Astrocyte of the spinal cord (primary cell): ENCODE measurements at places on chromosomes 13 and 19.

- DNase-seq, result no peak
These were observed 2.8 kb downstream of the ERCC1 start for GRCh38 chr19:45420871-45421270.

GRCh38 chr19:49057636-49058234 lies at the start of gene CGB7:
CGB7 (minus strand) TSS chr19:49057749; CDS start chr19:49055375, 2,374 bp downstream.
- DNase-seq, result peak; percentile 59

DNA sequence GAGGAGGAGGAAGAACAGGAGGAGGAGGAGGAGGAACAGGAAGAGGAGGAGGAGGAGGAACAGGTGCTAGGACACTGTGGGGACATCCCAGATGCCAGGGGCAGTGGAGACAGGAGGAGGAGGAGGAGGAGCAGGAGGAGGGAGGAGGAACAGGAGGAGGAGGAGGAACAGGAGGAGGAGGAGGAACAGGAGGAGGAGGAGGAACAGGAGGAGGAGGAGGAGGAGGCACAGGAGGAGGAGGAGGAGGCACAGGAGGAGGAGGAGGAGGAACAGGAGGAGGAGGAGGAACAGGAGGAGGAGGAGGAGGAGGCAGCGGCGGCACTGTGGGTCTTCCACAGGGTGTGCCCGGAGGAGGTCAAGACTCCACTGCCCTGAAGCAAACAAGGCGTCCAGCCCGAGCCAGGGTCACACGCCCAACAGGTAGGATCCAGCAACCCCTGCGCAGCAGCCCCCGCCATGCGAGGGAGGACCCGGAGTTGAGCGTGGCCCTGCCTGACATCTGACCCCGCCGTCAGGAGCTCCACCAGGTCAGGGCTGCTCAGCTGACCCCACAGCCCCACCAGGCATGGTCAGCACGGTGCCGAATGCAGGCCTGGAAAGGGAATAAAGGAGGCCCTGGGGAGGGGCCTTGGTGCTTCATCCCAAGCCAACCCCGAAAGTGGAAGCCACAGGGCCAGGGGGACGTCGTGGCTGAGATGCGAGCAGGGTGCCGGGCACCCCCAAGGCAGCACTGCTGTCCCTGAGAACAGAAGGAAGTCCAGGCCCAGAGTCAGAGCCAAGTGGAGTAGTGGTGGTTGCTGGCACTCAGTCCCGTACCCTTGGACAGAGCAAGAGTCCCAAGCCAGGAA lies 9.2 kb downstream of the SBNO2 start:
- no peak for DNase-seq

DNA sequence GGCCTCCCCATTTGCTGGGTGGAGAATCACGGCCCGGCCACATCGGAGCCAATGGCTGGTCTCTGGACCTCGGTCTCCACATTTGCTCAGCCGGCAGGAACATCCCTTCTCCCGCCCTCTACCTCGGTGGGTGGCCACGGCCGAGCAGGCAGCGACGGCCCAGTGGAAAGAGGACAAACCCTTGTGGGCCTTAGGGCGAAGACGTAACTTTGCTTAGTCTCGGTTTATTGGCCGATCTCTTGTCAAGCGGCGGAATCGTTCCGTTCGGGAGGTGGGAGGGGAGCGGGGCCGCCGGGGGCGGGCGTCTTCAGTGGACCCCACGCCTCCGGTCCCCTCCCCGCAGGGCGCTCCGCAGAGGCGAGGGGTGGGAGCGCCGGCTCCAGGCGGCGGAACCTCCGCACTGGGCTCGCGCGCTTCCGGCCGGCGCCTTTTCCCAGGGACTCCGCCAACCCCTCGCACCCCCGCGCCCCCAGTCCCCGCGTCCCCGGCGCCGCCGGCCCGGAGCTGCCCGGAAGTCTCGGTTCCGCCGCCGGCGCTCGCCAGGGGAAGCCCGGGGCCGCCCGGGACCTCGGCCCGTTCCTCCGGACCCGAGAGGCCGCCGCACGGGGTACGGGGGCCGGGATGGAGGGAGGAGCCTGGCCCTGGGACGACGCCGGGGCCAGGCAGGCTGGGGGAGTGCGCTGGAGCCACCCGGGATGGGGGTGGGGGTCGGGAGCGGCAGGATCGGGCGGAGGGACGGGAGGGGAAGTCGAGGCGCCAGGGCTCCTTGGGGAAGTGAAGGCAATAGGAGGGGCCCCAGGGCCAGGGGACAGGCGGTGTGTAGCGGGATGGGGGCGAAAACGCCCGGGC lies at the start of gene ZNF580:
TSS of gene ZNF580 (plus strand) at position 426 of the 849 bp plus-strand sequence. CDS start 1,507 bp downstream, outside the sequence.
- peak; percentile 88 for DNase-seq

GRCh38 chr19:41637484-41637883 lies 10.6 kb upstream of the CEACAM4 start:
- no peak for DNase-seq
